ENCODE measurements at places on chromosomes 16 and 17.

DNA sequence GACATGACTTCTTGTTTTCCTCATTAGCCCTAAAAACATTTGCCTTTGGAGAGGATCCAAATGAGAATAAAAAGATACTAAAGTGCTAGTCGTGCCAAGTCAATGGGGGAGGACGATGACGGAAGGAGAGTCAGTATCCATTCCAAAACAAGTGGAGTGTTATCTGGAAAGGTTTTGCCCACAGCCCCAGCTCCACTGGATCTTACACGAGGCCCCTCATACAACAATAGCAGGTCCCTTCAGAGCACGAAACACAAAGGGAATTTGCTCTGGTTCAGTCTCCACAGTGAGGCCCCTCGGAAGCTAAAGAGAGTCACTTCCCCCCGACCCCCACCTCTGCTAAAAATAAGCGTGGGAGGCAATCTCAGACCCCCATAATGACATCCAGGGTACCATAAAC, 496.9 kb upstream of the ZFHX3 start:
- DNase-seq, result no peak

DNA sequence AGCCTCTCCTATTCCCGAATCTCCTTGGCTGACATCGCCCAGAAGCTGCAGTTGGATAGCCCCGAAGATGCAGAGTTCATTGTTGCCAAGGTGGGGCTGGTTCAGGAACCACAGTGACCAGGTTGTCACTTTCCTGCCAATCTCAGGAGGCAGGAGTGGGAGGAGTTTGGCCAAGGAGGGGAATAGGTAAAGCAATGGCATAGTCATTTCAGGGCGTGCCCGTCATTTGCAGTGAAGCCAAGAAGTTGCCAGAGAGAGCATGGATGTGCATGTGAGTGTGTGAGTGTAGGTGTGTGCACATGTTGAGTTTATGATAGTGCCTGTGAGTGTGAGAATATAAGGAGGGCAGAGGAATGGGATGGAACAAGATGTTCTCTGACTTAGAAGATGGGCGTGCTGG, 14.8 kb downstream of the PSMD3 start:
- no peak for DNase-seq

DNA sequence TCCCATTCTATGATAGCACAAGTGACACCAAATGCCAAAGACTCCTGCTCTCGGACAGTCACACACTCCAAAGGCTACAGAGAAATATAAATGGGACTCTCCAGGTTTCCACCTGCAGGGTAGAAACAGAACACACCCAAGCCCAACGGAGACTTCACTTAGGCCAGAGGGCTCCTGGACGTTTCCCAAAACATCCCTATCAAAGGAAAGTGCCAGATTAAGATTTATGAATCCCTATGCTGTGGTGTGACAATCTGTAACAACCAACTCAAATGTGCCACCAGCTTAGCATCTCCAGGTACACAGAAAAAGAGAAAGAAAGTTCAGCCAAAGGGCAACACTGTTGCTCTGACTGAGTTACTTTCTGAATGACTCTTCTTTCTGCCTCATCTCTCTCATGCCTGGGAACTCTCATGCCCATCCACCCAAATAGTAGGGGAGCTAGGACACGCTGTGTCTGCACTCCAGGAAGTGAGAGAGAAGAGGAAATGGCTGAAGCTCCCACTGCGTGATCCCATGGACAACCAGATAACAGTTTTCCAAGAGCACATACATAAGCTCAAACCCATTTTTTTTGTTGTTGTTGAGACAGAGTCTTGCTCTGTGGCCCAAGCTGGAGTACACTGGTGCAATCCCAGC, 49.7 kb downstream of the SMG6 start:
- no peak for DNase-seq

- no peak for DNase-seq
These were observed 77.2 kb downstream of the AATF start for GRCh38 chr17:37025847-37026530.

GRCh38 chr16:1125471-1125870, 27.4 kb upstream of the CACNA1H start:
- no peak for DNase-seq

DNA sequence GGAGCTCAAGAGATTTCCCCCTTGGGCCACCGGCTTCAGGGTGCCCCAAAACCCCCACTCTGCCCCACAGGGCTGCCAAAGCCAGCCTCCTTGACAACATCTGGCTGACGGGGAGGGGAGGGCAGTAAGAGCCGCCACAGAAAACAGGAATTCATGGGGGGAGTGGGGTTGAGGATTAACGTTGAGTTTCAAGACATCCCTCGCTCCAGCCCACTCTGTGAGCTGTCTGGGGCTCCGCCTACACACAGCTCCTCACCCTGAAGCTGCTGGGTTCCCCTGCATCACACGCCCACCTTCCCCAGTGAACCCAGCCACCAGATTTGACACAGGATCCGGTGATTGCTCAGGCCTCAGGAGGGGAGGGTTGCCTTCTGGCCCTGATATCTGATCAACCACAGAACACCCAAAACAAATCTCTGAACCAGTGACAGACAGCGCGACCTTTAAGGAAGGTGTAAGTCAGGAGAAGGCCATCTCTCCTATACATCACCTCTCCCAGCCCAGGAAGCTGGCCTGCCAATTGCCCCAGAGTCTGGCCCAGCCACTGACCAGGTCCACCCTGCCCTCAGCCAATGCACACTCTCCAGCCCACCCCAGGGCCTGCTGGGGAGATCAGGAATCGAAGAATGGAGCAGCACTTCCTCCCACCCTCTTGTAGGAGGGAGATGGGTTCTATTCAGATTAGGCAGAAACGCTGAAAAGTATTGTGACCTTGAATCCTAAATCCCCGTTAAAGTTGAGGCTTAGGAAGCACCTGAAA, 132.1 kb downstream of the CLEC16A start:
- DNase-seq, result no peak

DNA sequence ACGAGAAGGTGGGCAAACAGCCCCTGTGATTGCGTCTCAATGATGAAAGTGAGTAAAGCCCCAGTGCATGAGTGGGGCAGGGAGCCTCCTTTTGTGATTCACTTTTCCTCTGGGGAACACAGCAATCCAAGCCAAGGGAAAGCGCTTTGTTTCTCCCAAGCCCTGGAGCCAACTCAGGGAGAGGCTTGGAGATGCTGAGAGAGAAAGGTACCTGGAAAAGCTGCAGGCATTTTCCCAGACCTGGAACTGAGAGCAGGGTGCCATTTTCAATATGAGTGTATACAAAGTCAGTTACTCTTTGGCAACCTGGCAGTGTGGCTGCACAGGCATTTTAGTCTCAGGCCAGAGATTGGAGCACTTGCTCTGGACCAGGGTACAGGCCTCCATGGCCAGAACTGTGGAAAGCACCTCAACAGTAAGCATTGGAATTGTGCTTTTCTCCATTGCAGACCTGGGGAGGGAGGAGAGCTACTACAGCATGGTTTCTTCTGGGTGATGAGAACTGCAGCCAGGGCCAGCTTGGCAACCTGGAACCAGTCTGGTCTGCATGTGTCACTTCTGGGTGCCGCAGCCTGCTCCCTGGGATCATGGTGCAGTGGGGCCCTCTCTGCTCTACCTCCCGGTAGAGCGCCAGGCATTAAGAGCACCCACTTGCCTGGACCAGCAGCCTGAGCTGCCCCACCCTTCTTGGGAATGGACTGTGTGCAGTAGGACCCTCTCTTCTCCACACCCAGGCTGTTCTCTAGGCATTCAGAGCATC, 89.0 kb upstream of the CDH5 start:
- no peak for DNase-seq

DNA sequence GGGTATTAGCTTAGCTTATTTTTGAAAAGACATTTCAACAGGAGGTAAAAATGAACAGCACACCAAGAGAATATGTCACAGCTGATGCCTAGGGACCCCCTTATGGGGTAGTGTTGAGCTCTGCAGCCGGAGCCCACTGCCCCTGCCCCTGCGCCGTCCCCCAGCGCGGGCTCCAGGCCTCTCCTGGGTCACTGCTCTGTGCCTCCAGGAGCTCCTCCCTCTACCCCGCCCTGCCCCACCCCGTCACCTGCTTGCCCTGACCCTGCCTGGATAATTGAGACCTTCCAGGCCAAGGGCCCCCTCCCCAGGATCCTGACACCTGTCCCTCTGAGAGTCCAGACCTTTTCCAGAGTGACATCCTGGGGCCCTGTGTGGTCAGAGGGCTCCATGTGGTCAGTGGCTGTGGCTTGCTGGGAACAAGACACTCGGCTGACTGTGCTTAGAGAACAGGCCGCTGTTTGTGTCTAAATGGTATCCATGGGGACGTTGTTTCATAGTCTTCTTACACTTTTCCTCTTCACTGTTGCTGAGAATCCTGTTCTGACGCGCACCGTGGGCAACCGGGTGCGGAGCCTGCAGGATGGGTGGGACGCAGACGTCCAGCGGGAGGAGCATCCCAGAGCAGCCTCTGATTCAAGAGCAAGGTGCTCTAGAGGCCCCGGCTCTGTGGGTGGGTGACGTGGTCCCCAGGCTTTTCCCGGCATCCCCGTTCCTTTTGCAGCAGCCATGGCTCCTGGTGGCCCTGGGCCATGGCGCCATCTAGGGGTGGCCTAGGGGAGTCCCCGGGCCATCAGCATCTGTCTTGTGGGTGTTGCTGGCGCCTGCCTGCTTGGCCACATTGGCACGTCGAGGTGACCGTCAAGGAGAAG, 20.0 kb upstream of the WFIKKN1 start:
- no peak for DNase-seq

GRCh38 chr17:27207073-27207513, 86.8 kb upstream of the WSB1 start:
- DNase-seq, result no peak
